ENCODE measurements at places on chromosomes 3 and 15. TPM values are rescaled to one million over a fixed set of nuclear protein-coding genes. Genes with fewer than 3 reads are reported as not detected.

Gene HIGD2B
- total RNA-seq = not detected

Gene FETUB
- total RNA-seq = not detected

Gene NME9
- total RNA-seq = 0.08 TPM

Gene PRTG
- 50.3 TPM for total RNA-seq

Gene LMAN1L
- total RNA-seq = not detected

Gene MINAR1
- 0.79 TPM for total RNA-seq

Gene CCDC33
- 1.2 TPM for total RNA-seq

Gene CCDC13
- 0.34 TPM for total RNA-seq

Gene RAB6B
- total RNA-seq = 1.4 TPM

Gene SLC35A5
- total RNA-seq = 37.1 TPM

Gene FYTTD1
- 67.4 TPM for total RNA-seq

Gene SIDT1
- total RNA-seq = 0.20 TPM

Gene LDHAL6B
- not detected for total RNA-seq

Gene EPHA3
- 0.94 TPM for total RNA-seq

Gene FAM43A
- total RNA-seq = 1.9 TPM

Gene CADM2
- total RNA-seq = 20.8 TPM

Gene NUP210
- total RNA-seq = 0.10 TPM

Gene ISLR2
- 0.30 TPM for total RNA-seq

Gene C3orf80
- total RNA-seq = 0.14 TPM

Gene ARID3B
- 16.0 TPM for total RNA-seq

Gene CSTA
- not detected for total RNA-seq

Gene TGM4
- not detected for total RNA-seq

Gene DNAH12
- total RNA-seq = 1.4 TPM

Gene IGF2BP2
- 50.6 TPM for total RNA-seq

Gene GOLGA8G
- not detected for total RNA-seq

Gene DGKG
- total RNA-seq = 0.08 TPM

Gene GUCA1C
- not detected for total RNA-seq

Gene LNP1
- 10.5 TPM for total RNA-seq

Data from SJCRH30 (cell line).